CD4-positive, alpha-beta T cell treated with Interleukin-6 at 100 ng/mL for 8 hours (primary cell): ENCODE measurements at places on chromosomes 2 and 18.

- DNase-seq: no peak
These were observed 2.5 kb upstream of the ATG16L1 start for GRCh38 chr2:233248999-233249398.

- no peak for DNase-seq
These were observed 87.7 kb downstream of the GATA6 start for GRCh38 chr18:22257022-22257543.

- no peak for DNase-seq
These were observed 60.4 kb downstream of the ZBTB7C start for GRCh38 chr18:48348739-48349138.

DNA sequence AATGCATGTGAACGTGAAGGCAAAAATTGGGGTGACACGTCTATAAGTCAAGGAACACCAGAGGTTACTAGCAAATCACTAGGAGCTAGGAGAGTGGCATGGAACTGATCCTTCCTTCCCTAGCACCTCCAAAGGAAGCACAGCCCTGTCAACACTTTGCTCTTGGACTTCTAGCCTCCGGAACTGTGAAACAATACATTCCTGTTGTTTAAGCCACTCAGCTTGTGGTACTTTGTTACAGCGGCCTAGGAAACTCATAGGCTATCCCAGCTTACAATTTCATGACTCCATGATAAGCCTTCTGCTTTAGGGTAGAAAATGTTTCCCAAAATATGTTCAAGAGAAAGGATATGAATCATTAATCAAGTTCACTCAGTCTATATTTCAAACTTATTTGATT, 798.1 kb downstream of the DCDC2C start:
- no peak for DNase-seq

GRCh38 chr2:70450641-70451250, 102.9 kb downstream of the TGFA start:
- DNase-seq: no peak

GRCh38 chr2:226793646-226794045, 6.0 kb downstream of the IRS1 start:
- DNase-seq: no peak

DNA sequence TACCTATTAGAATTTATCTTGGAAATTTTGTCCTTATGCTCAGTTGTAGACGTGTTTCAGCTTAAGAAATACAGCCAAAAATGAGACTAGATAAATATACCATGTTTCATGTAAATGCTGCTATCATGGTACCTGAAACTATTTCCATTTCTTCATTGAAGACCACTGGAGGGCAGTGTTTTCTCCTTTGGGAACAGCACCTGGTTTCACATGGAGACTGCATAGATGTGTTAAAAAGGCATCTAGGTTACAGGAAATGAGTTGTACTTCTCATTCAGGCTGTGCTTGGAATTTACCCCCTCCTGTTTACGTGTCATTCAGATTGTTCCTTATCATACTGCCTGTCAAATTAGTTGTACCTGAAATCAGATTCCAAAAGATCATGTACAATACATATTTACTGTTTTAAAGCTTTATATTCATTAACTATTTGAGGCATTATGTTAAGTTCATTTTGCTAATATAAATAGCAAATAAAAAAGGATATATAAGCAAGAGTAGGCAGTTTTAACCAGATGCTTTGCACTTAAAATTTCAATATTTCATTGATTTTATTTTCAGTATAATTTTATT, 57.3 kb upstream of the PSMD14 start:
- DNase-seq: peak; percentile 25

DNA sequence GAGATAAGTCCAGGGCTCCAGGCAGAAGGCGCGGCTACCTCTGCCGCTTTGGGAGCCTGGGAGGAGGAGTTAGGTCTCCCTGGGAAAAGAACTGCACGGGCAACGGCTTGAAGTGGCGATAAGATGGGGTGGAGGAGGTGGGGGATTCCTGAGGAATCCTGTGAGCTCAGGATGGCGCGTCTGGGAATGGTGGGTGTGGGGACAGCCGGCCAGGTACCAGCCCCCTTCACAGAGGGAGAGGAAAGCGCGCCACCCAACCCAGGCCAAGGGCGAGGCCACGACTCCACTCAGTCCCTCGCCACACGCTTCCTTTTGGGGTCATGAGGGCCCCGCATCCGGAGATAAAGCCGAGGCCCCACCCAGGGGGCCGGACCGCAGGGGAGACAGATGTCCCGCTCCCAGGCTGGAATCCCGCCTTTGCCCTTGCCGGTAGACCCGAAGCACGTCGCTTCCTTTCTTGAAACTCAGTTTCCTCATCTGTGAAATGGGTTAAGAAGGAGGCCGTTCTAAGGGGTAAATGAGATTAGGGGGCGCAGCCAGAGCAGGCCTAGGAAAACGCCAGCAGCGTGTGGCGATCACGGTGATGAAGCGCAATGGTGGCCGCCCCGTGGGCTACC, 1.7 kb upstream of the CTDSP1 start:
- peak; percentile 48 for DNase-seq
